ENCODE measurements at places on chromosomes 2 and 18. TPM values are rescaled to one million over a fixed set of nuclear protein-coding genes. Genes with fewer than 3 reads are reported as not detected.

- H3K4me1 ChIP-seq, result no peaks in the 10 kb centered on the region
- DNase-seq, result no peak
- H3K27me3 ChIP-seq, result no peaks in the 10 kb centered on the region
- no peak overlapping the region for H3K4me3 ChIP-seq
- H3K27ac ChIP-seq, result no peak overlapping the region
These were observed 273.0 kb downstream of the CCDC85A start for GRCh38 chr2:56456791-56457190.

GRCh38 chr18:64127172-64127571 is 21.7 kb downstream of the LINC00305 start:
- no peak overlapping the region for H3K4me3 ChIP-seq
- no peaks in the 10 kb centered on the region for H3K27me3 ChIP-seq
- no peak for DNase-seq
- H3K36me3 ChIP-seq, result no peaks in the 10 kb centered on the region

The PARD3B gene
- total RNA-seq, result 3.6 TPM

- no peaks in the 10 kb centered on the region for H3K27me3 ChIP-seq
- H3K27ac ChIP-seq, result no peak overlapping the region
- H3K4me1 ChIP-seq, result no peaks in the 10 kb centered on the region
- peaks cover 2% of the 10 kb centered on the region for H3K36me3 ChIP-seq
These were observed 26.6 kb downstream of the MFF start for GRCh38 chr2:227351639-227352038.

- H3K4me1 ChIP-seq, result no peaks in the 10 kb centered on the region
- H3K36me3 ChIP-seq, result no peaks in the 10 kb centered on the region
- no peak overlapping the region for H3K4me3 ChIP-seq
- no peak overlapping the region for H3K27ac ChIP-seq
- DNase-seq, result no peak
These were observed 146.7 kb downstream of the TSN start for GRCh38 chr2:121902171-121902591.

The TP53I3 gene
- 51.3 TPM for total RNA-seq

- no peak for DNase-seq
- H3K27ac ChIP-seq, result no peak overlapping the region
- H3K27me3 ChIP-seq, result no peaks in the 10 kb centered on the region
- no peak overlapping the region for H3K4me3 ChIP-seq
- H3K36me3 ChIP-seq, result no peaks in the 10 kb centered on the region
These were observed 190.4 kb downstream of the MC4R start for GRCh38 chr18:60182223-60182622.

GRCh38 chr2:239846789-239847676 is 178.1 kb downstream of the NDUFA10 start:
- H3K27me3 ChIP-seq, result no peaks in the 10 kb centered on the region
- H3K27ac ChIP-seq, result no peak overlapping the region
- no peak overlapping the region for H3K4me3 ChIP-seq
- DNase-seq, result no peak
- H3K36me3 ChIP-seq, result no peaks in the 10 kb centered on the region

The SLC16A14 gene
- total RNA-seq, result 3.2 TPM

- no peak overlapping the region for H3K4me3 ChIP-seq
- no peaks in the 10 kb centered on the region for H3K27me3 ChIP-seq
- no peaks in the 10 kb centered on the region for H3K4me1 ChIP-seq
These were observed 229.6 kb downstream of the LPIN1 start for GRCh38 chr2:11976073-11976472.

DNA sequence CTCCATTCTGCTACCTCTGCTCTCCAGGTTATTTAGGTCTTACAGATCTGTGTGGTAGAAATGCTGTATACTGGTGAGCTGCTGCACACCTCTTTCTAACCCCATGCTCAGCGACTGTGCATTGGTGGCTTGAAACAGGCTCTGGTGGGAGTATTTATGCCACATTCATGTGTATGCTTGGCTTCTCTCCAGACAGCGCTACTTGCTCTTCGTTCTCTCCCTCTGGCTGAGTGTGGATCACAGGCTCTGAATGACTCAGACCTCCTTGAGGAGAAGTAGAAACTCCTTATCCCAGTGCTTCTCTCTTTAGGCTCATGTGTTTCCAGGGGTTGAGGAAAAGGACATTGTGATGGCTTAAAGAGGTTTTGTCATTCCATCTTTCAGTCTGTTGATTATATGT is 54.9 kb downstream of the FHOD3 start:
- H3K27me3 ChIP-seq, result no peaks in the 10 kb centered on the region
- H3K27ac ChIP-seq, result no peak overlapping the region
- H3K36me3 ChIP-seq, result no peaks in the 10 kb centered on the region
- no peak for DNase-seq
- no peaks in the 10 kb centered on the region for H3K4me1 ChIP-seq
- no peak overlapping the region for H3K4me3 ChIP-seq

The SPP2 gene
- total RNA-seq, result not detected

DNA sequence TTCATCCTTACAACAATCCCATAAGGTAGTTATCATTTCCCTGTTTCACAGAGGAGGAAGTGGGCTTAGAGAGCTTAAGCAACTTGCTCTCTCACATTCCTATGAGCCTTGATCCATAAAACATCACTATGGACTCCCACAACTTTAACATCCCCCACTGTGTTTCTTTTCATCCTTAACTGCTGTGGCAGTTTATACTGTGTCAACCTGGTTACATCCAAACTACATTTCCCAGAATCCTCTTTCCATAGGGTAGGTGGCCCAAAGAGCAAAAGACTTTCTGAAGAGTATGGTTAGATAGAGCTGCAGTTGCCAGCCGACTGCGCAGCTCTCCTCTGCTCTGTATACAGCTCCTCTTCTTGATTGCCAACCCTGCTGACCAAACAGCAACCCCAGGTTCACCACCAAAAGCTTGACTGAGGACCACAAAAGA is 22.5 kb downstream of the MAP3K2 start:
- no peak for DNase-seq
- H3K27ac ChIP-seq, result no peak overlapping the region
- H3K36me3 ChIP-seq, result no peaks in the 10 kb centered on the region
- no peaks in the 10 kb centered on the region for H3K27me3 ChIP-seq
- H3K4me1 ChIP-seq, result peaks cover 33% of the 10 kb centered on the region

The CPO gene
- not detected for total RNA-seq

All from Panc1 (cell line).